ENCODE measurements at places on chromosomes 2 and 18.

GRCh38 chr18:54210463-54210862 is 14.0 kb downstream of the MBD2 start:
- DNase-seq, result no peak

GRCh38 chr18:62339106-62339988 is 14.2 kb downstream of the TNFRSF11A start:
- DNase-seq, result peak; percentile 66

DNA sequence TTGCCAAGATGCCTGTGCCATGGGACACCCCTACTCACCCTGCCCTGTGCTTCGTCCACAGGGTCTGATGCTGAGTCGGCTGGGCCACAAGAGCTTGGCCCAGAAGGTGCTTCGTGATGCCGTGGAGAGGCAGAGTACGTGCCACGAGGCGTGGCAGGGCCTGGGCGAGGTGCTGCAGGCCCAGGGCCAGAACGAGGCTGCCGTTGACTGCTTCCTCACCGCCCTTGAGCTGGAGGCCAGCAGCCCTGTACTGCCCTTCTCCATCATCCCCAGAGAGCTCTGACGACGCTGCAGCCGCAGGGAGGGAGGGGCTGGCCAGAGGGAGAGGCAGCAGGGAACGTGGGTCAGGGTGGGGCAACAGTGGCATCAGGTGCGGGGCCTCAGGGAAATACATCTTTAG is 81.5 kb downstream of the STPG4 start:
- DNase-seq, result no peak

DNA sequence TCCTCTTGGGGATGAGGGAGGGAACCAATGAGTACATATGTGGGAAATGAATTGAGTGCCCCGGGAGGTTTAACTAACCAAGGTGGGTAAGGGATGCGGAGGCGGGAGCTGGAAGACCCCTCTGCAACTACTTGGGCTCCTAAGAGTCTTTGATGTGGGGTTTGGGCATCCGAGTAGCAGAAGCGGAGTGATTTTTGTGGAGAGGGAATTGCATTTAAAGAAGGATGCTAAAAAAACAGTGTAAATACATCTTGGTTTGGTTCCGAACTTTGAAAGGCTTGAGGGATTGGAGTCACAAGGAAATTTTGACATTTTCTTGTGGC is 215.7 kb downstream of the MCFD2 start:
- no peak for DNase-seq

GRCh38 chr2:196441527-196441926 is 198.0 kb upstream of the CCDC150 start:
- no peak for DNase-seq

Data from endodermal cell (in vitro differentiated cells).